Gastrocnemius medialis (tissue), 4 donors: ENCODE measurements at places on chromosomes 11 and 22. TPM values are rescaled to one million over a fixed set of nuclear protein-coding genes. Genes with fewer than 3 reads are reported as not detected.

The FGF3 gene
- total RNA-seq, result not detected

GRCh38 chr11:117560780-117561530 lies 233.3 kb downstream of the CEP164 start:
- peaks cover 2% of the 10 kb centered on the region for H3K27me3 ChIP-seq
- H3K4me3 ChIP-seq, result no peak overlapping the region
- H3K36me3 ChIP-seq, result no peaks in the 10 kb centered on the region
- H3K4me1 ChIP-seq, result no peaks in the 10 kb centered on the region
- no peak for DNase-seq

The CDC42BPG gene
- 0.15 TPM for total RNA-seq

DNA sequence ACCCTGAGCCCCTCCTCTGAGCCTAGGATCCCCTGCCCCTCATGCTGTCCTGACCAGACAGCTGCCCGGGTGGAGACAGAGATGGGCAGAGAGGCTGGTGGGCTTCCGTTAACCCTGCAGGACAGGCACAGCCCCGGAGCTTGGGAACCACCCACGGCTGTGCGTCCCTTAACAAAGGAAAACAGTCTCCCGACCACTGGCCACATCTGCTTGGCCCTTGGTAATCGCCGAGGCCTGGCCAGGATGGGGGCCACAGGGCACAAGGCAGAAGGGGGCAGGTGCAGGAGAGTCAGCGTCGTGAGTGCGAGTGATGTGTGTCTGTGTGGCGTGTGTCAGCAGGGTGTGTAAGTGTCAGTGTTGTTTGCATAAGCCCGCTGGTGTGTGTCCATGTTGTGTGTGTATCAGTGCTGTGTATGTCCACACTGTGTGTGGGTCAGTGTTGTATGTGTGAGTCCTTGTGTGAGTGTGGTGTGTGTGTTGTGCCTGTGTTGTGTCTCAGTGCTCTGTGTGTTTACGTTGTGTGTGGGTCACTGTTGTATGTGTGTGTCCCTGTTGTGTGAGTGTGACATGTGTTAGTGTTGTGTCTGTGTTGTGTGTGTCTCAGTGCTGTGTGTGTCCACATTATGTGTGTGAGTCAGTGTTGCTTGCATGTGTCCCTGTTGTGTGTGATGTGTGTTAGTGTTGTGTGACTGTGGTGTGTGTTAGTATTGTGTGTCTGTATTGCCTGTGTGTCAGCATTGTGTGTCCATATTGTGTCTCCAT lies 369.5 kb downstream of the BRD1 start:
- H3K27ac ChIP-seq, result no peak overlapping the region
- no peaks in the 10 kb centered on the region for H3K27me3 ChIP-seq
- H3K4me3 ChIP-seq, result no peak overlapping the region

The CST6 gene
- 0.71 TPM for total RNA-seq

- H3K4me1 ChIP-seq, result no peaks in the 10 kb centered on the region
- no peak for DNase-seq
- no peaks in the 10 kb centered on the region for H3K36me3 ChIP-seq
- H3K27ac ChIP-seq, result no peak overlapping the region
Observed at GRCh38 chr22:25624476-25624875, 60.0 kb downstream of the GRK3 start.

DNA sequence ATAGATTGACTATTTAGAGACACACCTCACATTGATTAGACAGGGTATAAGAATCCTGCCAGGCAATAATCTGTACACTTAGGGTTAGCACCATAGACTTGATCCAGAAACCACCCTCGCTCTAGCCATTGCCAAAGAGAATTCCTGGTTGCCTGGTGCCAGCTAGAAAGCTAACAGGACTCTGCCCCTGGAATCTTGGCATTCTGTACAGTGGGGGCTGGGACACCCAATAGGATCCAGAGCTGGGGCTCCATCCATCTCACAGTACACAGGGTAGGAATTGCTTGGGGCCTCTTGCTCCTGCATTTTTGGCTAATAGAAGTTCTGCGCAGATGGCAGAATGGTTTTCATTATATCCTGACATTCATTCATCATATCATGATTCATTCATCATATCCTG lies 3.0 kb upstream of the APLNR start:
- no peak overlapping the region for H3K27ac ChIP-seq
- no peaks in the 10 kb centered on the region for H3K4me1 ChIP-seq
- no peaks in the 10 kb centered on the region for H3K27me3 ChIP-seq
- no peaks in the 10 kb centered on the region for H3K36me3 ChIP-seq

GRCh38 chr11:100581318-100581717 lies 105.8 kb upstream of the ARHGAP42 start:
- H3K27ac ChIP-seq, result peak overlapping the region; percentile 25
- DNase-seq, result peak; percentile 25
- peaks cover 19% of the 10 kb centered on the region for H3K4me1 ChIP-seq
- no peaks in the 10 kb centered on the region for H3K36me3 ChIP-seq

DNA sequence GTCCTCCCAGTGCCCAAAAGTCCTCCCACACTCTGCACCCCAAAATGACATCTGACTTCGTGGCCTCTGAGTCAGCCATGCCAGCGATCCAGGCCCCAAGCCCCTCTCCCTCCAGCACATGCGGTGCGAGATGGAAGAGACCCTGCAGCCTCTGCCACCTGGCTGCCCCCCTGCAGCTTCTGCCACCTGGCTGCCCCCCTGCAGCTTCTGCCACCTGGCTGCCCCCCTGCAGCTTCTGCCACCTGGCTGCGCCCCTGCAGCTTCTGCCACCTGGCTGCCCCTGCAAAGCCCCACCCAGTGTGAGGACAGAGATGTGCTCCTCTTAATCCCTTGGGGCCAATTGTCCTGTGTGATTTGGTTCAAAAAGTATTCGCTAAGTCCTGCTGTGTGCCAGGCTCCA lies 68.0 kb downstream of the WNT7B start:
- no peaks in the 10 kb centered on the region for H3K27me3 ChIP-seq
- no peaks in the 10 kb centered on the region for H3K36me3 ChIP-seq
- DNase-seq, result no peak
- H3K4me1 ChIP-seq, result peaks cover 17% of the 10 kb centered on the region

DNA sequence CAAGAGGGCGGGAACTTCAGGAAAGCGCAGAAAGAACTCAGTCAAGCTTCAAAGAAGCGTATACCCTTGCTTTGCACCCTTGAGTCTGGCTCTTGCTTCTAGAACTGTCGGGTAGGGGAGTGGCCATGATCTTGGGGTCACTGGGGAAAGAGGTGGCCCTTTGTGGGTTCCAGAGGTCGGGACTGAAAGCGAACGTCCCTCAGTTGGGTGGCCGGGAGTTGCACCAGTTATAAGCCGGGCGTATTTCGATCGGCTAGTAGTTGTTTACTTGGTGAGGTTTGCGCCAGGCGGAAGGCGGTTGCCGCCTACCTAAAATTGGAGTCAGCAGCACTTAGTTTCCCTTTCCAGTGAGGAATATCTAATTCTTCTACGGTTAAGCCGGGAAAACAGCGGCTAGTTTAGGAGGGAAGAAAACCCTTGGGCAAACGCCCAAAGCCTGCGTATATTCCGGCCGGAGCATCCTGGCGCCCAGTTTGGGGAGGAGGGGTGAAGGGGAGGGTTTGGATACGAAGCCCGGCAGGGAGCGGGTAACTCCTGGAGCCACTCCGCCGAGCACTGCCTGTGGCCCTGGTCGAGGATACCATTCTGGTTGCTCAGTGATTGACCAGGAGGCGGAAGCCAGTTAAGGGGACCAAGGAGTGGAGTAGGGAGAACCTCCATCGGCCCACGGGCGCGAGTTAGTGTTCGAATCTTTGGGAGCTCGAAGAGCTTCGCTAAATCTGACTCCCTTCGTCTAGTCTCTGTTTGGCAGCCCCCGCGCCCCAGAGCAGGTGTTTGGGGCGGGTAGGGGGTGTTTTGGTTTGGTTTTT lies 807 bp upstream of the WT1 start:
- no peaks in the 10 kb centered on the region for H3K36me3 ChIP-seq
- H3K27me3 ChIP-seq, result peaks cover 96% of the 10 kb centered on the region
- H3K27ac ChIP-seq, result no peak overlapping the region
- peaks cover 3% of the 10 kb centered on the region for H3K4me1 ChIP-seq

- no peaks in the 10 kb centered on the region for H3K27me3 ChIP-seq
- DNase-seq, result peak; percentile 42
- peaks cover 14% of the 10 kb centered on the region for H3K4me1 ChIP-seq
- no peak overlapping the region for H3K4me3 ChIP-seq
Observed at GRCh38 chr22:25829808-25830777, 88.1 kb downstream of the MYO18B start.

The CRYBB3 gene
- total RNA-seq, result not detected

The KRTAP5-10 gene
- total RNA-seq, result not detected

The OR52A1 gene
- total RNA-seq, result not detected

- no peaks in the 10 kb centered on the region for H3K4me1 ChIP-seq
- H3K27me3 ChIP-seq, result no peaks in the 10 kb centered on the region
- DNase-seq, result no peak
- no peak overlapping the region for H3K27ac ChIP-seq
- H3K36me3 ChIP-seq, result no peaks in the 10 kb centered on the region
Observed at GRCh38 chr11:22479971-22480720, 142.0 kb downstream of the SLC17A6 start.

GRCh38 chr11:45484326-45484883 lies 181.0 kb downstream of the CHST1 start:
- no peak for DNase-seq
- H3K4me1 ChIP-seq, result no peaks in the 10 kb centered on the region
- peaks cover 6% of the 10 kb centered on the region for H3K27me3 ChIP-seq

- no peaks in the 10 kb centered on the region for H3K27me3 ChIP-seq
- H3K4me1 ChIP-seq, result no peaks in the 10 kb centered on the region
- no peak overlapping the region for H3K4me3 ChIP-seq
- DNase-seq, result no peak
- no peaks in the 10 kb centered on the region for H3K36me3 ChIP-seq
Observed at GRCh38 chr11:106642331-106642730, 375.9 kb downstream of the GUCY1A2 start.

DNA sequence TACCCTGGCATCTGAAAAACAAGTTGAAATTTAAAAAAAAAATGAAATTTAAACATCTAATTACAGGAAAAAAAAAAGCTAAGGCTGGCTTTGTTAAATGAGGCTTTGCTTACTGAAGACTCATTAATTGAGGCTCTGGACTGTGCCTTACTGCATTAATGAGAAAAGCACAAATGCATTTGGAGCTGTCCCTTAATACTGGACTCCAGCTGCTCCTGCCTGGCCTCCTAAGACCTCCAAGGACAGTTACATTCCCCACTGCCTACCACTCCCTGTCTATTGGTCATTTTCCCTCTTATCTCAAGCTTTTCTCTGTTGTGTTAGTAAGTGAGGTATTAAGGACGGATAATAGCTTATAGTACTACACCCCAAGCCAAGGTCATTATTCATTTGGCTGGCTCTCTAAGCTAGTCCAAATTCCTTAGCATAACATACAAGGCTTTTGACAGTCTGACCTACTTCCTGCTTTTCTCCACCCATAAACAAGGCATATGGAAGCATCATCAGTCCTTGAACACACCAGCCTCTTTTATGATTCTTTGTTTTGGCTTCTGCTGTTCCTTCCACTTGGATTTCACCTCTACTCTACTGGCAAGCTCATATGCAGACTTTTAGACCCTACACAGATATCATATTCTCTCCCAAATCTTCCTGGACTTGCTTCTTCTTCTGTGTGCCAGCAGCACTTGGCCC lies 62.5 kb downstream of the USP35 start:
- peak overlapping the region; percentile 17 for H3K27ac ChIP-seq
- peaks cover 5% of the 10 kb centered on the region for H3K36me3 ChIP-seq
- H3K4me3 ChIP-seq, result no peak overlapping the region
- DNase-seq, result no peak
- H3K27me3 ChIP-seq, result no peaks in the 10 kb centered on the region
- H3K4me1 ChIP-seq, result peaks cover 18% of the 10 kb centered on the region

The BCO2 gene
- 3.1 TPM for total RNA-seq

- H3K27me3 ChIP-seq, result no peaks in the 10 kb centered on the region
- H3K36me3 ChIP-seq, result no peaks in the 10 kb centered on the region
- no peak overlapping the region for H3K27ac ChIP-seq
- H3K4me1 ChIP-seq, result no peaks in the 10 kb centered on the region
- no peak for DNase-seq
Observed at GRCh38 chr11:71302911-71303310, 50.5 kb upstream of the SHANK2 start.
